ENCODE measurements at places on chromosomes 2 and 18. TPM values are rescaled to one million over a fixed set of nuclear protein-coding genes. Genes with fewer than 3 reads are reported as not detected.

GRCh38 chr18:23588836-23589560 is 2.7 kb upstream of the NPC1 start:
- DNase-seq: no peak

The TMEM17 gene
- 5.8 TPM for total RNA-seq

DNA sequence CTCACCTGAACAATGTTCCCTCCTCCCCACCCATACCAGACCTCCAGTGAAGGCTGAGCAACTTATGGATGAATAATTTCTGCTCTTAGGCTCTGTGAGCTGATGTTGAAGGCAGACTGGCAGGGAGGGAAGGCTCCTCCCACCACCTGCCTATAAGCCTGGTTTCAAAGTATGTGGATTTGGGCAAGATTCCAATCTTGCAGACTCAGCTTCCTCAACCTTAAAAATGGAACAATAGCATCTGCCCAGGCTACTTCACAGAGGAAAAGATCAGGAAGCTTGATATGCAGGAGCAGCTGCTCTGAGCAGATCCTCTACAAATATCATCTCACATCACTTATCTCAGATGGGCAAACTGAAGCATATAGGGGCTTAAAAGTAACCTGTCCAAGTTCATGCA is 112.2 kb downstream of the ZFP36L2 start:
- peak; percentile 21 for DNase-seq

DNA sequence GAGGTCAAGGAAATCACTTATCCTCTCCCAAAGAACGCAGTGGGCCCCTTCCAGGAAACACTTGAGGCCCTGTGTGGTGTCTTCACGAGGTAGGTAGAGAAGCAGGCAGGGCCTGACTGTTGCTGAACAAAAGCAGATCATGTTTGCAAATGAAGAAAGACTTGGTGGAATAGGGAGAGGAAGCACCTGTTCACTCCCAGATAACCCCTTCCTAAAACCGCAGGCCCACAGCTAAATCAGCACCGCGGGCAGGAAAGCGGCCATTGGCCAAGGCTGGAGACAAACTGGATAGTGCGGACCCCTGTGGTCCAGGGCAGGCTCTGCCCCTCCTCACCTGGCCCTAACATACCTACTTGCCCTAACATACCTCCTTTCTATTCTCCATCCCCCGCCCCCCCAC is 64.9 kb upstream of the KLHL29 start:
- no peak for DNase-seq

GRCh38 chr2:240234503-240234951 is 94.1 kb upstream of the OTOS start:
- DNase-seq: no peak

DNA sequence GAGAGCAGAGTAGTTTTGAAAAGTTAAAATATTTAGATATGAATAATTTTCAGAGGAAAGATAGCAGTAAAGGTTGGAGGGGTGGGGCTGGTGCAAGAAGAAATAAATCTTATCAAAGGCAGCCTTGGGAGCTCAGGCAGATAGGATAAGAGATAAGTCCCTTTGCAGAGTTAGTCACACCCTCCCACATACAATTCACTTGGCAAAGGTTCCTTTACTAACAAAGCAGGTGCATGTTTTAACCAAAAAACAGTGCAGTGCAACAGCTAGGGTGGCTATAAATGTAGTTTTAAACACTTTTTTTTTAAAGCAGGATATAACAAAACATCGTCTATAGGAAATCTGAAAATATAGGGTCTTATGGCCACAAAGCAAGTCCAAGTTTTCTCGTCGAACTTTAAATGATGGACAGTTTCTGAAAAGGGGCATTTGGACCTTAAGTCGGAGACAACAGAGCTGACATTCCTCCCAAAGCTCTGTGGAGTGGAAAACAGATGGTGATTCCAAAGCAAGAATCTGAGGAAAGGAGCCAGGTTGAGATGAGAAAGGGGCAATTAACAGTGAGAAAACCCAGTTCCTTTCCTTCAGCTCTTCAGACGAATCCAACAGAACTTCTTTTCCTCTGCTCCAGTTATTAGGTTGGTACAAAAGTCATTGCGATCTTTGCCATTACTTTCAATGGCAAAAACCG is 53.0 kb downstream of the EPHA4 start:
- DNase-seq: no peak

DNA sequence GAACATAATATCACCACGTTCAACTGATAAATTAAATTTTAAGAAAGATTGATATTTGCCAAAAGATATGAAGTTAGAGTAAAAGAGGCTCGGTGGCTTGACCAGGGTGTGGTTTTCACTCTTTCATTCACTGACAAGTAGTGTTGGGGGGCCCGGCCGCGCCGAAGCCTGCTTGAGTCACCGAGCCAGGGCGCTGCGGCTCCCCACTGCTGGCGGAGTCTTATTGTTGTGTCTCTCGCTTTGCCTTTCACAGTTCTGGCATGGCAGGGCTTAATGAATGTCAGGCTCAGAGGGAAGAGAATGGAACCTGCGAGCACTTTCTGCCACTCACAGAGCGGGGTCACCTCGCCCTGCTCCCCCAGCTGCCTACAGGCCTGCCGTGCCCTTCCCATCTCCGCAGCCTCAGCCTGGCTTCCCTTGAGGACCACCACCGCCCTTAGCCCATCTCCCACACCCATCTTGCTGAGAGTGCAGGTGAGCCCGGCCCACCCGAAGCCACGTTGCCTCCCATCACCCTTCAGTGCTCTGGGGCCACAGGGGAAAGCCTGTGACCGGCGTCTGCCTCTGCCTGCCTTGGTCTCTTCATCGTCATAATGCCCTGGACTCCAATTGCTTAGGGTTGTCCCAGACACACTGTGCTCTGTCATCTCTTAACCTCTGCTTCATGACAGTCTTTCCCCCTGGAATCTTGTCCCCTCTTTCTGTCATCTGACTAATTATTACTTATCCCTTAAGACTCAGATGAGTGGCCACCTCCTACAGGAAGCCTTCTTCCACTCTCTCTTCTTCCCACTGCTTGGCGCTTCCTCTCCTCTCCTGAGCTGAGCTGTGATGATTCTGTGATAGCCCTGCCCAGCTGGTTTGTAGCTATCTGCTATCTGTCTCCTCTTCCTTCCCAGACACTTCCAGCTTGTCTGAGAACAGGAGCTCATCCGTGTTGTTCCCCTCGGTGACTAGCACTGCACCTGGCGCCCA is 142.5 kb downstream of the FAM210A start:
- DNase-seq: no peak

GRCh38 chr2:237446338-237446665 is 32.3 kb upstream of the COL6A3 start:
- no peak for DNase-seq

DNA sequence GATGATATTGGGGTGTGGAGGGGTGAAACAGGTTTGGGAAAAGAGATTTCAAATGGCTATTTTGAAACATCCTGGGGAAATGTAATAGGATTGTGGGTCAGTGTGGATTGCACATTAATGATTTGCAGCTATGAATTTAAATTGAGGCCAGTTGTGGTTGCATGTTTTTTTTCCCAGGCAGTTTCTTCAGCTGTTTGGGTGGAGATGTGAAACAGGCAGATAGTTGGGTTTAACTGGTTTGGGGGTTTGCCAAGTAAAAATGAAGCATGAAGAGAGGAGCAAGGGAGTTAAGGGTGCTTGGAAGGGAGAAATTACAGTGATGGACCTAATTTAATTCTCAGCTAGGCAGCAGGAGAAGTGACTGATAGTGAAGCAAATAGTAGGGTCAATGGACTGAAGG is 16.8 kb downstream of the GPD2 start:
- DNase-seq: no peak

The CD226 gene
- total RNA-seq: not detected

- DNase-seq: peak; percentile 25
These were observed 146.5 kb downstream of the SH3BP4 start for GRCh38 chr2:235098269-235098668.

The SERPINB12 gene
- not detected for total RNA-seq

GRCh38 chr2:85988175-85988913 is 99.6 kb upstream of the ST3GAL5 start:
- DNase-seq: no peak

- DNase-seq: no peak
These were observed 320.4 kb downstream of the LRRTM4 start for GRCh38 chr2:77201755-77202154.

DNA sequence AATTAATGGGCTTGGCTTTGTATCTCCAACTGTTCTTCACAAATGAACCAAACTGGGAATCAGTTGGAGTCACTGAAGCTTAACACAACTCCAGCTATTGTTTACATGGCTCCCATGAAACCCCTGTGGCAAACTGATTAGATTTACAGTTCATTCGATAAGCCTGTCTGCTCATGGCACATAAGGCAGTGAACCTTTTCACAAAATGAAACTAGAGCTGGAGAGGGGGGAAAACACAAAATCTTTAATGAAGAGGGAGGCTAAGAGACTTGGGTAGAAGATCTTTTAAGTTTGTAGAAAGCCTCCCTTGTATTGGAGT is 11.6 kb upstream of the ITGA6 start:
- DNase-seq: no peak

GRCh38 chr2:147425437-147426029 is 419.3 kb upstream of the ACVR2A start:
- DNase-seq: peak; percentile 12

- DNase-seq: peak; percentile 89
These were observed 94.3 kb downstream of the LIPG start for GRCh38 chr18:49656073-49656692.

DNA sequence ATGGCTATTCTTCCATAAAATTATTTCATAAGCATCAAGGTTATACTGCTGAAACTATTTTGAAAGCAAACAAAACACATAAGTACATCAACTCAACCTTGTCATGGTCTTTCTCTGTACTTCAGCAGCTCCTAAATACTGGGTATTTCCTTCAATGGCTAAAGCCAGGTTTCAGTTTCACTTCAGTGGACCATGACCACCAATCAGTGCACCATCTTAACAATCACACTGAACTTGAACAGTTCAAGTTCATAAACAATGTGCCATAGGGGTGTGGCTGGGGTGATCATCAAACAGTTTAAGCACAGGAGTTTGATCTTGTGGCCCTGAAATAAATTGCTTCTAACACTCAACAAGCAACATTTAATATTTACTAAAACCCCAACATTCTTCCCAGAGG is 124.1 kb upstream of the FIGN start:
- DNase-seq: peak; percentile 70

GRCh38 chr18:75211953-75212750 is 1.6 kb downstream of the TSHZ1 start:
- peak; percentile 16 for DNase-seq

DNA sequence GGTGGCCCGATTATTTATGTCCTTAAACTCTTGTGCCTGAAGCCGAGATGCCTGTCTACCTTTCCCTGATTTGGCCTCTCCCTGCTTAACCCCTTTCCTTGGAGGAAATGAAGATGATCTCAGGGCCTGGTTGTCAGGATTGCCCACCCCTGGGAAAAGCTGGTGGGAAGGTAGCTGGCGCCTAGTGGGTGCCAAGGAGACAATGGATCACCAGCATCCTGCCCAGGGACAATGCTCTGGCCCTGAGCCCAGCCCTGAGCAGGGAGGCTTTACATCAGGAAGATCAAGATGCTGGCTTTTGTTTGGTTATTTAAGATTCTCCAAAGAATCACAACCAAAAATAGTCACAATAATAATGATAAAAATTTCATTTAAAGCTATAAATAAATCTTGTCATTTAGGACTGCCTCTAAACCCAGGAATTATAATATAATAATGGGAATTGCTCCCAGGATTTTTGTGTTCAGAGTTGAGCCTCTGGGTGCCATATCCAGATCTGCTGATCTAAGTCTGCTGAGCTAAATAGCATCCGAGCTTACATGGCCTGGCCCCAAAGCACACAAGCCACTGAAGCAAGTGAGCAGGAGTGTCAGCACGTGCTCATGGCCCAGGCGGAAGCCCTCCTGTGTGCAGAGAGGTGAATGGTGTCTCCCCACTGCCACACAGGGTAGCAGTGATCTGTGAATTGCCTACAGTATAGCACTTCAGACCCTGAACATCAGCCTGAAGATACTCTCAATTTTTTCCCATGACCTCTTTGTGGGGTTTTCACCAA is 57.8 kb upstream of the MAP3K20 start:
- no peak for DNase-seq

DNA sequence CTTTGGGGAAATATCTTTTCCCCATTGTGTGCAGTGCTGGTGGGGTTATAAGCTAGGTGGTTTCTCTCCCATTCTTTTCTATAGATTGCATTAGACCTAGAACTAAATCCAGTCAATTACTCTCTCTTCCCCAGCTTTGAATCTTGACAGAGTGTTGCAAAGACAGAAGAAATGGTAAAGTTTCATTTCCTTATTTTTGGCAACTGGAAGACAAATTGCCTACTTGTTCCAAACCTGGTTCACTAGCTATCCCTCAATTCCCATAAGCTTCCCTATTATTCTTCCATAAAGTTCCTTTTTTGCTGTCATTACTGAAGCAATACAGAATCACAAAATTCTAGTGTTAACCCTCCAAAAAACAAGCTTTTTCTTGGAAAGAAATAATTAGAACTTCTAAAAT is 94.0 kb upstream of the ITGA4 start:
- no peak for DNase-seq

DNA sequence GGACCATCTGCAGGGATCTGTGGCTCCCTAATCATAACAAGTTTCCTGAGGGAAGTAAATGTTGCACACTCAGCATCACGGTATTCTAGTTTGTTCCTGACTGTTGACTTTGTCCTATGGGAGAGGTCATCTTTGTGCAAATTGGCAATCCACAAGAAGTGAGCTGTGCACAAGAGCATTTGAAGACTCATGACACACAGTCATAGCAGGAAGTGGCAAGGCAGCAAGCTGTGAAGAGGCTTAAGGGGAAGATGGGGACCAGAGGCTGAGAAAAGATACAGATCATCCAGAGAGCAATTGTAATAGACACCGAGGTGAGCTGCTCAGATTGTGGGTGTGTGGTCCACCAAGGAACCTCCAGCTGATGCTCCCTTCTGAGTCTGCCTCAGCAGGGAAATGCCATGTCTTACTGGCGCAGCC is 2.7 kb downstream of the TNP1 start:
- no peak for DNase-seq

GRCh38 chr2:118686346-118686745 is 161.1 kb downstream of the EN1 start:
- peak; percentile 7 for DNase-seq

The ADCYAP1 gene
- not detected for total RNA-seq

GRCh38 chr2:74399785-74400184 is 19.7 kb upstream of the DCTN1 start:
- no peak for DNase-seq

DNA sequence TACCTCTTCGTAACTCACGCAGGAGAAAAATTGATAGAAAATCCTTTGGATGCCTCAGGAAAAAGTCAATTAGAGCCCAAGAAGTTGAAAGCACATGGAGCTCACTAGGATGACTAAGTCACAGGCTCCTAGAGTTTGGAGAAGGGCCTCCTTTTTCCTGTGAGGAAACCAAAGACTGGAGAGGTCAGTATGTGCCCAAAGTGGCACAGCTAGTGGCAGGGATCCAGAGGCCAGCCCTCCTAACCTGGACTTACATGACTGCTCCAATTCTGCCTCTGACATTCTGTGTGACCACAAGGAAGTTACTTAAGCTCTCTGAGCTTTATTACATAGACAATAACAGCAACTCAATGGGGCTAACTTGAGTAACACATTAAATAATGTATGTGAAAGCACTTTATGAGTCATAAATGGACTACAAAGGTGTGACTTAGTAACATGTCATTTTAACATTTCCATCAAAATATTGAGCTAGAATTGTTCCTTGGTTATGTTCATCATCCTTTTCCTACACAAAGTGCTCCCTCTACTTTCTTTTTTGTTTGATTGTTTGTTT is 91.6 kb downstream of the DHRS9 start:
- DNase-seq: no peak

GRCh38 chr2:85761512-85761944 is 7.7 kb downstream of the ATOH8 start:
- DNase-seq: no peak

Data from Caki2 (cell line).